ENCODE measurements at places on chromosomes 3 and 15. TPM values are rescaled to one million over a fixed set of nuclear protein-coding genes. Genes with fewer than 3 reads are reported as not detected.

Gene CTXN2
- total RNA-seq, result not detected

Gene ATOSA
- 117 TPM for total RNA-seq

Gene AADAC
- not detected for total RNA-seq

Gene PLD1
- total RNA-seq, result 64.5 TPM

Gene RTP4
- 0.38 TPM for total RNA-seq

Gene CHRNA3
- 109 TPM for total RNA-seq

Gene PPP1R14D
- total RNA-seq, result not detected

Gene TM6SF1
- 3.4 TPM for total RNA-seq

Gene MKRN3
- total RNA-seq, result 34.4 TPM

Gene SH2D7
- not detected for total RNA-seq

Gene SLC12A8
- total RNA-seq, result 4.9 TPM

Gene ADAMTS9
- 77.6 TPM for total RNA-seq

Gene GNAT1
- total RNA-seq, result 66.7 TPM

Gene LDHAL6B
- total RNA-seq, result not detected

Gene FBXO40
- 0.22 TPM for total RNA-seq

Gene TP63
- 8.9 TPM for total RNA-seq

Data from camera-type eye (tissue), 1 donor.